Skin of body (tissue), 3 donors: ENCODE measurements at places on chromosomes 4 and X. TPM values are rescaled to one million over a fixed set of nuclear protein-coding genes. Genes with fewer than 3 reads are reported as not detected.

DNA sequence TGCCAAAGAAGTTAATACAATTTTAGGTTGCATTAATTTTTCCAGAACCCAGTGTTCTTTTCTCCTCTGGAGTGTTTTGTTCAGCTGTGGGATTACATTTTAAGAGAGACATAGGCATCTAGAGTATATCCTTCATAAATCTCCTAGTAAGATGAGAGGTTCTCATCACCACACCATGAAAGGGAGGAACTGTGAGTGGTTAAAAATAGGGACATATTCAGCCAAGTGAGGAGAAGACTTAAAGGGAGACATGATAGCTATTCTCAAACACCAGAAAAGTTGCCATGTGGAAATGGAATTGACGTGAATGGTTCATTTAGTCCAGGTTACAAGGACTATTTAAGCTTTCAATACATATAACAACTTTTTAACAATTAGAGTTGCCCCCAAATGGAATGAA lies 6.5 kb upstream of the MRPL1 start:
- no peak for DNase-seq

GRCh38 chrX:123830309-123830708 lies 29.5 kb upstream of the XIAP start:
- no peak for DNase-seq

GRCh38 chr4:14915018-14915417 lies 87.3 kb upstream of the CPEB2 start:
- DNase-seq, result no peak

- peak; percentile 0 for DNase-seq
These were observed 138.8 kb downstream of the TEX11 start for GRCh38 chrX:70769659-70770227.

DNA sequence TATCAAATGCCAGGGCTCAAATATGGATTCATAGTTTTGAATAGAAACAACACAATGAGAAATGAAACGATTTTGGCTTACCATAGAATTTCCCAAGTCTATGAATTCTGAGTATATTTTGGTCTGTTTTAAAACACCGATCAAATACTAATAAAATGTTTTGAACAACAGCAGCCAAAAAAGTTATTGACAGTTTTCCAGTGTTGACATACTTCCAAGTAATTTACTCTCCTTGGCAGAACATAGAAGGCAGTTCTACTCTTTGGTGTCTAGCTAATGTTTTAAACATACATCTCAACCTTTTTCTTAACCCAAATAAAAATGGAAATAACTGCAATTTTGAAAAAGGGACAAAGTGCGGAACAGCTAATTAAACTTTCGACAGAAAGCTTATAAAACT lies 1419.8 kb downstream of the ADGRL3 start:
- no peak for DNase-seq

GRCh38 chr4:8590546-8590880 lies 2.1 kb upstream of the CPZ start:
- DNase-seq, result no peak

DNA sequence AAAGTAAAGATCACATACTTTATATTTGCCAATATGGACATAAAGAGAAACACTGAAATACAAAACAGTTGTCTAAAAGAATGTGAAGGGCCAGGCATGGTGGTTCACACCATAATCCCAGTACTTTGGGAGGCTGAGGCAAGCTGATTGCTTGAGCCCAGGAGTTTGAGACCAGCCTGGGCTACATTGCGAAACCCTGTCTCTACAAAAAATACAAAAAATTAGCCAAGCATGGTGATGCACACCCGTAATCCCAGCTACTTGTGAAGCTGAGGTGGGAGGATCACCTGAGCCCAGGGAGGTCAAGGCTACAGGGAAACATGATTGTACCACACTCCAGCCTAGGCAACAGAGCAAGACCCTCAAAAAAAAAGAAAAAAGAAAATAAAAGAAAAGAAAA lies 11.8 kb downstream of the RBM47 start:
- DNase-seq, result no peak

DNA sequence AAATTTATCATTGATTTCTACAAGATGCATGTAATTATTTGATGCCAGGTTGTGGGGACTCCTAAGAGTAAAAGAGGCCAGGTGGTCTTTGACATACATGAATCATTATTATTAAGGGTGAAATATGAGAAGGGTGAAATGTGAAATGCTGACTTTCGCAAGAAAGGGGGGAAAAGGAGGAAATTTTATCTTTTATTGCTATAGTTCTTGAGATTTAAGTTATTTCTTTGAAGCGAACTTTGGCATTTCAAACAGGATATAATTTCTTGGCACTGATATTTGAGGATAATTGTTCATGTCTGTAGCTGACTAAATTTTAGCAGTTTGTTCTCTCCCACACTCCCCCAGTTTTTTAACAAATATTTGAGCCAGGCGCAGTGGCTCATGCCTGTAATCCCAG lies 80.1 kb downstream of the TMEM131L start:
- no peak for DNase-seq

- DNase-seq, result no peak
These were observed 71.5 kb downstream of the PLS3 start for GRCh38 chrX:115632455-115632854.

DNA sequence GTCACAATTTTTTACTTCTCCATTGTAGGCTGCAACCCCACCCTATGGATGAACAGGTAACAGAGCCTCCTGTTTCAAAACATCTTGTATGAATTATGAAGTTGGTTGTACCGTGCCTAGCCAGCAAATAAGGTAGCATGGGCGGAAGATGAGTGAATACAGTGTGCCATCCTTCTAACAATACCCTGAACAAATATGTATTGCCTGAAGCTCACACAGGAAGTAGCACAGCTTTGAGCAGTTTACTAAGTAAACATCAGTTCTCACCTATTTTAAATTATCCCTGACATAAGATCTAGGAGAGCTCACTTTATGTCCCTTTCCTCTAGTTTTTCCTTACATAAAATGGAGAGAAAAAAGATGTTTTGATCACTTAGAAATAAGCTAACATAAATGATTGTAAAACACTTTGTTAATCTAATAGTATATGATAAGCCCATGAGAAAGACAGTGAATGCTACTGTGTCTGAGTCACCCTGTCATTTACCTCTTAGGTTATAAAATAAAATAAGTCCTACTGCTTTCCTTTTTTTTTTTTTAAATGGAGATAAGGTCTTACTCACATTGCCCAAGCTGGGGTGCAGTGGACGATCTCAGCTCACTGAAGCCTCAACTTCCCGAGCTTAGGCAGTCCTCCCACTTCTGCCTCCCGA lies 36.6 kb downstream of the GRSF1 start:
- DNase-seq, result no peak

- DNase-seq, result no peak
These were observed 242.7 kb upstream of the ETNPPL start for GRCh38 chr4:109005523-109005922.

DNA sequence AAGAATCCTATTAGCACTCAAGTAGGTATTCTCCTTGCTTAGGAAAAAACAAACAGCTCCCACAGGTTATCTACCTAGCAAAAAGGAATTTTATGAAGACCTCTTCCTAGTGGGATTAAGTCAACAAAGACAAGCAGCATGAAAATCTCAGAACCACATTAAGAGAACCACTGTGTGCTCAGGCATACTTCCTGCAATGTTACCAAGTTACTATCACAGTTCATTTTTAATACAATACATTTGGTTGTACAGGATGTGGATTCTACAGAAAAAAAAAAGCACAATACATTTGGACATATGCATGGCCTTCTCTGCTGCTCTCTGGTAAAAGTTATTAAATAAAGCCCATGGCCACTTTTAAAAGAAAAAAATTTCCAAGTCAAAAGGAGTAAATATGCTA lies 193.7 kb downstream of the PPP3CA start:
- DNase-seq, result no peak

DNA sequence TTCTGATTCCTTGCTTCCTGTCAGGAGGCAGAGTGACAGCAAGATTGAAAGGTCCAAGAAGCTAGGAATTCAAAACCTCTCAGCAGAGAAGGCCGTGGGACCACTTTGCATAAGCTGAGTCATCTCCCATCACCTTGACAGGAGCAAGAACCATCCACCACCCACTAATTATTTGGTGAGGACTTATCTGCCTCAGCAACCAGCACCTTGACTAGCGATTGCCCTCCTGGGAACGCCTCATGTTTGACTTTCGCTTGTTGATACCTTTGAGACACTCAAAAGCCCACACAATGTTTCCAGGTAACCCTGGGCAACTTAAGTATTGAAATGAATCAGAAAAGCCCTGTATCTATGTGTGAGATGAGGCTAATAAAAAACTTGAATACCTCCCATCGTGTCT lies 233.5 kb upstream of the GYPA start:
- no peak for DNase-seq

DNA sequence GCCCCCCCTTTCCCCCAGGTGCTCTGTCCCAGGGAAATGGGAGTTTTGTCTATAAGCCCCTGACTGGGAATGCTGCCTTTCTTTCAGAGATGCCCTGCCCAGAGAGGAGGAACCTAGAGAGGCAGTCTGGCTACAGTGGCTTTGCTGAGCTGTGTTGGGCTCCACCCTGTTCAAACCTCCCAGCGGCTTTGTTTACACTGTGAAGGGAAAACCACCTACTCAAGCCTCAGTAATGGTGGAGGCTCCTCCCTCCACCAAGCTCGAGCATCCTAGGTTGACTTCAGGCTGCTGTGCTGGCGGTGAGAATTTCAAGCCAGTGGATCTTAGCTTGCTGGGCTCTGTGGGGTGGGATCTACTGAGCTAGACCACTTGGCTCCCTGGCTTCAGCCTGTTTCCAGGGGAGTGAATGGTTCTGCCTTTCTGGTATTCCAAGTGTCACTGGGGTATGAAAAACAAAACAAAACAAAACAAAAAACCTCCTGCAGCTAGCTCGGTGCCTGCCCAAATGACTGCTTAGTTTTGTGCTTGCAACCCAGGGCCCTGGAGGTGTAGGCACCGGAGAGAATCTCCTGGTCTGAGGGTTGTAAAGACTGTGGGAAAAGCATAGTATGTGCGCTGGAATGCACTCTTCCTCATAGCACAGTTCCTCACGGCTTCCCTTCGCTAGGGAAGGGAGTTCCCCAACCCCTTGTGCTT lies 41.7 kb downstream of the ITM2A start:
- no peak for DNase-seq

GRCh38 chr4:154634058-154634457 lies 21.6 kb upstream of the FGG start:
- DNase-seq, result no peak

DNA sequence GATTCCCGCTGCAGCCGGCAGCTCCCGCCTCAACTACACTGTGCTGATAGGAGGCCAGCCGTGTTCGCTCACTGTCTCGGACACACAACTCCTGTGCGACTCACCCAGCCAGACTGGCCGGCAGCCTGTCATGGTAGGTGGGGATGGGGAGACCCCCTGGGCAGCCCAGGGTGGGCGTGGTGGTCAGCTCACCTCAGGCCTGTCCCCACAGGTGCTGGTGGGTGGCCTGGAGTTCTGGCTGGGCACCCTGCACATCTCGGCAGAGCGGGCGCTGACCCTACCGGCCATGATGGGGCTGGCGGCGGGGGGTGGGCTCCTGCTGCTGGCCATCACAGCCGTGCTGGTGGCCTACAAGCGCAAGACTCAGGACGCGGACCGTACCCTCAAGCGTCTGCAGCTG lies 9.5 kb downstream of the PLXNA3 start:
- no peak for DNase-seq

DNA sequence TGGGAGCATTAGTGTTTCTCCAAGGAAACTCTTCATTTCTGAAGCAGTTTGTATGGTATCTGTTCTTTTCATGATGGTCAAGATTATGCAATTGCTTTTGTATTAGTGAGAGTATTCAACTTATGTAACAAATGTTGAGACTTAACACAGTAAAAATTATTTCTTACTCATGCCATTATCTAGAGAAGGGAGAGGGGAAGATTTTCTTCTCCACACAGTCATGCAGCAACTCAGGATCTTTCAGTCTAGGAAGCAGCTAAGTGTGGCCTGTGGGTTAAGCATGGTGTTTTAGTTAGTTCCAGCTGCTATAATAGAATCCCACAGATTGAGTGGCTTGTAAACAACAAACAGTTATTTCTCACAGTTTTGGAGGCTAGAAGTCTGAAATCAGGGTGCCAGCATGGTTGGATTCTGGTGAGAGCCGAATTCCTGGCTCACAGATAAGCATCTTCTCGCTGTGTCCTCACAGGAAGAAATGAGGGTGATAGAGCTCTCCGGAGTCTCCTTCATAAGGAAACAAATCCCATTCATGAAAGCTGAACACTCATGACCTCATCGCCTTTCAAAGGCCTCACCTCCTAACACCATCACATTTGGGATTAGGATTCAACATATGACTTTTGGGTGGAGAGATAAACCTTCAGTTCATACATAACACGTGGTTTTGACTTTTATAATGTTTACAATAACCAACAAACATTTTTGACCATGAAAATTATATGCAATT lies 101.2 kb downstream of the FRMPD4 start:
- no peak for DNase-seq

DNA sequence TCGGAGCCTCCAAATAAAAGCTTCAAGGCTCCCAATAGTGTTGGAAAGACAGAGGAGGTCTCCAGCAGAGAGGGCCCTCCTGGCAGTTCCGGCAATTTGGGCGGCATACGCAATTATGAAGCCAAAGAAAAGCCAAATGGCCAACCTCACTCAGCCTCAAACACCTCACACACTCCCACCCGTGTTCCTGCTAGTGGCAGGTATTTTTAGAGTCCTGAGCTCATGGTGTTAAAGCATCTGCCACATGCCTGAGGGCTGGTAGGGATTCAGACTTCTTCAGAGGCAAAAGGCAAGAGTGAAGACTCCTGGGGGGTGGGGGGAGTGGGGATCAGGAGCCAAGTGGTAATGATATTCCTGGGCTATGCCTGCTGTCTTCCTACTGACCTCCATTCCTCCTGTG lies 7.4 kb downstream of the RAB33A start:
- DNase-seq, result no peak

- DNase-seq, result no peak
These were observed 27.3 kb downstream of the CT45A1 start for GRCh38 chrX:135740681-135741149.

DNA sequence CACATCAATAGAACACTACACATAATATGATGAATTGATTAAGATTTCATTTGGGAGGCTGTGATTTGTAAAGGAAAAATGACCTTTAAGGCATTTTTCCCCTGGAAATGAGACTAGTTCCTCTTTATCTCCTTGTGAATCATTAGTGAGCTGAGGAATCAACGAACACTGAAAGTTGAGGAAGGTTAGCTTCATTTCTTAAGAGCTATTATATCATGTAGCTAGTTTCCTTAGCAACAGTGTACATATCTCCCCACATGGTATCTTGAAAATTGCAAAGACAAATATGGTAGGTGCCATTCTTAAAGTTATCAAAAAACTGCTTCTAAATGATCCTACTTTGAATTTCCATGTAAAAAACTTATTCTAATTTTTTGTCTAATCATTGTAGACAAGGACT lies 127.5 kb upstream of the NRK start:
- DNase-seq, result no peak

Gene STPG2
- total RNA-seq, result 0.59 TPM

Gene WDR17
- 1.8 TPM for total RNA-seq

Gene ARR3
- not detected for total RNA-seq

Gene NPNT
- 30.7 TPM for total RNA-seq

Gene DDX53
- total RNA-seq, result not detected

Gene IL2
- total RNA-seq, result not detected

Gene RNF150
- 15.0 TPM for total RNA-seq

Gene TEX11
- not detected for total RNA-seq

Gene CHIC1
- 7.7 TPM for total RNA-seq

Gene CCDC158
- 0.69 TPM for total RNA-seq

Gene GNRHR
- not detected for total RNA-seq

Gene PSAPL1
- 18.6 TPM for total RNA-seq

Gene GPR34
- total RNA-seq, result 10.9 TPM

Gene FAM9B
- total RNA-seq, result not detected

Gene SPANXN2
- not detected for total RNA-seq

Gene ZBTB49
- 4.6 TPM for total RNA-seq

Gene NLRP2B
- 0.20 TPM for total RNA-seq

Gene P2RY10
- total RNA-seq, result 1.3 TPM

Gene LRAT
- total RNA-seq, result not detected
